ENCODE measurements at places on chromosomes 3 and 15.
A peak's percentile ranks its signal among the peaks of the same experiment; 100 is the strongest.

GRCh38 chr3:4492208-4493013, 737 bp upstream of the ITPR1 start:
- peak; percentile 35 for DNase-seq

GRCh38 chr3:49611719-49612118, 57.4 kb downstream of the BSN start:
- no peak for DNase-seq

- peak; percentile 51 for DNase-seq
Observed at GRCh38 chr3:33645060-33645647, 72.9 kb downstream of the CLASP2 start.

DNA sequence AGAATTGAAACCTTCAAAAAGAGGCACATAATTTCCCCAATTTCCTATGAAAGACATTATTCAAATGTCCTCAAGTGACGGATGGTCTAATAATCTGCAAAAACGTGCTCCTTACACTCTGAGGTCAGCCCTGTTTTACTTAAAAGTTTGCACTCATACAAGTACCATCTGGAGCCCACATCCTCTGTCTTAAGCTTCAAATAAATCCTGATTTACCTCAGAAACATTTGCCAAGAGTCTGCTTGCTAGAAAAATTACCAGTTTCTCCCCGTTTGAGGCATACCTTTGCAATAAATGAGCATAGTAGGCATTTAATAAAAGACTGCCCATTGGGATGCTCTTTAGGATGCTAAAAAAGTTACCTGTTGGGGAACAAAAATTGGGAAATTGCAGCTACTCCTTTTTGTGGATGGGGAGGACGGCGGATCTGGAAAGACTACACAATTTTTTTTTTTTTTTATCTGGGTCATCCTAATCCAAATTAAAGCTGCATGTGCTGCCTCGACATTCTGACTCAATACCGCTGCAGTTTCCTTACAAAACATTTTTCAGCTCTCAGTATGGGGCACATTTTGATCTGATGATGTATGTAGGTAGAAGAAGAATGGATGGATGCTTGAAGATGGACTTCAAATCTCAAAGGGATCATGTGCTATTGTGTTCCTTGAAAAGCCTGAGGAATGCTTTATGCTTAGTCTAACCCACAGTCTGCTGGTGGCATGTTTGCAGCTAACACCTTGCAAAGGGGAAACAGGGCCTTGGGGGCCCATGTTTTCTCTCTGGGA, 233.7 kb upstream of the ADAMTS9 start:
- DNase-seq = no peak

DNA sequence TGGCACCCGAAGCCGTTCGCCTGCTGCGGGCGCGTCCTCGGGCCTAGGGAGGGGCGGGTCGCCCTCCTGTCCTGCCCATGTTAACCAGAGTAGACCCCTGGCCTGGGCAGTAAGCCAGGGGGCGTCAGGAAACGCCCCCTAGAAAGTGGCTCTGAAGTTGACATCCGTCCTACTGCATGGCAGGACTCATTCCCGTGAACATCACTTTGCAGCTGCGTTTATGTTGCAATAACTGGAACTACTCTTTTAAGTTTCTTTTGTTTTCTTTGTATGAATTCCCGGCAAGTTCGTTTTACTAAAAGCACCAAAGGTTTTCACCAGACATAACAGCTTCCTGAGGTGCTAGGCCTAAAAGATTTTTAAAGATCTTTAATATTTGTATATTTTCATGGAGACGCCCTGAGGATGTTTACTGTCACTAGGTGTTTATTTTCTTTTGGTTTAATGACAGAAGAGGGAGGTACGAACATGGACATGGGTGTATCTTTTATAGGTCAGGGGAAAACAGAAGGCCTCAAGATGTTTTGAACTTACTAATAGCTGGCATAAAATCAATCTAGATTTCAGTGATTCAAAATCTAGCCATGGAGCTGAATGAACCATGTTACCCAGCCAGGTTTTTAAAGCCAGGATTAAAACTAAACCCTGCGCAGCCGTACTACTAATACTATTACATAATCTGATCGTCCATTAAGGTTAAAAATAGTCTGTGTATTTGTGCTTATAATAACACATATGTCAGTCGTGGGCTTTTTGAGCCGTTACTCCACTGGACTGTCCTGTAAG, 1.0 kb downstream of the C15orf61 start:
- no peak for DNase-seq

DNA sequence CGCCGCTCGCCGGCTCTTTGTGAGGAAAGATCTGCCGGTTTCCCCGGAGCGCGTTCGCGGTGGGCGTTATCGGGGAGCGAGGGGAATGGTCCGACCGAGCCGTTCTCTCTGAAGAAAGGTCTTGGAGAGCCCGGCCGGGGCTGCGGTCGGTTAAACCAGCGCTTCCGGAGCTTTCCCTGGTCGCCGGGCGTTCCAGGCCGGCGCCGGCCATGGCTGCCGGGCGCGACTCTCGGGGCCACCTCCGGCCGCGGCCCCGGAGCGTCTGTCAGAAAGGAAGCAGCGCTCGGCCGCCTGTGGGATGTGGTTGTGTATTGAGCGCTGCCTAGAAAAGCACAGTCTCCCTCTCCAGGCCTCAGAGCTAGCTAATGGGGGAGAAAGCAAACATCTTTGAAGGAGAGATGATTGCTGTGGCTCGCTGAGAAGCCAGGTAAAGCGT, 731 bp downstream of the FYTTD1 start:
- DNase-seq = peak; percentile 61

All from putamen (tissue), 1 donor.